ENCODE measurements at places on chromosomes 4 and X. TPM values are rescaled to one million over a fixed set of nuclear protein-coding genes. Genes with fewer than 3 reads are reported as not detected.

DNA sequence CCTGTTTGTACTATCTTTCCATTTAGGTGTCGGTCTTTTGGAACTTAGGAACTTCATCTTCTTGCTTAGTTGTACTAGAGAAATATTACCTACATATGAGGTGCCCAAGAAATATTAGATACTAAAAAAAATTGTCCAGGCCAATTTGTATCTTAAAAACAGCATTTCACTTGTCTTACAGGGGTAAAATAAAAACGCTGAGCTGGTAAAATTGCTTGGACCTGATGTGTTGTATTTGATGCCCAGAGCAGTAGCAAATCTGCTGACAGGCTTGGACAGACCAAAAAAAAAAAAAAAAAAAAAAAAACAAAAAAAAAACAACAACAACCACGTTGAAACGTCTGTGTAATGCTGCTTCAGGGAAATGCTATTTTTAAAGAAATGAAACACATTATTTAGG is 150.4 kb upstream of the ARX start:
- DNase-seq, result no peak

DNA sequence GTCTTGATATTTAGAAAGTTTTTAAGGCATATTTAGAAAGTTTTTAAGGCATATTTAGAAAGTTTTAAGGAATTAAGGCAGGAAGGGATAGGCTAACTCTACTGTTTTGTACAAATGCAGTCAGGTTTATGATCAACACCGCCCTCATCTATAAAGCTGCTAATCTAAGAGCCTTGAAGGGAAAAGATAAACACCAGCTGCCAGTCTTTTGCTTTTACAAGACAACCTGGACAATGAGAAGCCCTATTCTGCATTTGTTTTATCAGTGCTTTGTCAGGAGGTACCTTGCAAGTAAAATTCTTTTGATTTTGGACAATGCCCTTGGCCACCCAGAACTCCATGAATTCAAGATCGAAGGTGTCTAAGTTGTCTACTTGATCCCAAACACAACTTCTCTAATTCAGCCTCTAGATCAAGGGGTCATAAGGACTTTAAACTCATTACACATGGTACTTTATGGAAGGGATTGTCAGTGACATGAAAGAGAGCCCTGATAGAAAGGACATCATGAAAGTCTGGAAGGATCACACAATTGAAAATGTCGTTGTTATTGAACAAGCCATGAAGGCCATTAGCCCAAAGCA is 39.8 kb downstream of the IL15 start:
- no peak for DNase-seq

DNA sequence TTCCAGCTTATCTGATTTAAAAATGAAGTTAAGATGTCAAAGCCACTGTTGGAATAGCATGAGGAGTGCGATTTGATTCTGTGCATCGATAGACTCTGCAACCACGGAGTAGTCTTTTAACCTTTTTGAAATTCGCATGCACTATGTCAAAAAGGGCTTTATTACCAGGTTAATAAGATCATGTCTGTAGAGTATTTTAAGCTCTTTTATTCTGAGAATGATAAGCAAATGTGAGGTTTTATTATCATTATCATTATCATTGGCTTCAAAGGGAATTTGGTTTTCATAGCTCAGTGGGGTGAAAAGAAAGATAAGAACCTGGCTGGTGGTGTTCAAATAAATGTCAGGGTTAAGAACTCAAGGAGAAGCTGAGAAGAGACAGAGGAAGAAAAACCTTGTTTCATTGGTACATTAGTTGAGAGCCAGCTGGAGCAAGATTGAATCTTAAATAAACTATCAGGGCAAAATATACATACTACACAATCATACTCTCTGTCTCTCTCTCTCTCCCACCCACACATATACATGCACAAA is 102.6 kb downstream of the MMRN1 start:
- DNase-seq, result no peak

The PASD1 gene
- total RNA-seq, result not detected

The CT45A2 gene
- total RNA-seq, result not detected

The CFAP47 gene
- total RNA-seq, result not detected

The PSAPL1 gene
- not detected for total RNA-seq

Data from pulmonary artery endothelial cell (primary cell).